ENCODE measurements at places on chromosomes 7 and 10.

GRCh38 chr10:546971-547590 is 142.4 kb downstream of the DIP2C start:
- no peak for DNase-seq

- no peak for DNase-seq
Measured at GRCh38 chr7:128172151-128172550, 68.9 kb upstream of the LEP start.

DNA sequence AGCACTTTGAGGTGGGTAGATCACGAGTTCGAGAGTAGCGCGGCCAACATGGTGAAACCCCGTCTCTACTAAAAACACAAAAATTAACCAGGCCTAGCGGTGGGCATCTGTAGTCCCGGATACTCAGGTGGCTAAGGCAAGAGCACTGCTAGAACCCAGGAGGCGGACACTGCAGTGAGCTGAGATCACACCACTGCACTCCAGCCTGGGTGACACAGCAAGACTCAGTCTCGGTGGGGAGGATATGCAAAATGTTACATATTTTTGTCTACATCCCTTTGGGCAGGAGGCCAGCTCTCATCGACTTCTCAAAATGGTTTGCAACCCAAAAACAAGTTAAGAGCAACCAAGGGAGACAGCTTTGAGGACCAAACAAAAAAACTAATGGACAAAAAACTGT is 8.2 kb downstream of the ATE1 start:
- no peak for DNase-seq

DNA sequence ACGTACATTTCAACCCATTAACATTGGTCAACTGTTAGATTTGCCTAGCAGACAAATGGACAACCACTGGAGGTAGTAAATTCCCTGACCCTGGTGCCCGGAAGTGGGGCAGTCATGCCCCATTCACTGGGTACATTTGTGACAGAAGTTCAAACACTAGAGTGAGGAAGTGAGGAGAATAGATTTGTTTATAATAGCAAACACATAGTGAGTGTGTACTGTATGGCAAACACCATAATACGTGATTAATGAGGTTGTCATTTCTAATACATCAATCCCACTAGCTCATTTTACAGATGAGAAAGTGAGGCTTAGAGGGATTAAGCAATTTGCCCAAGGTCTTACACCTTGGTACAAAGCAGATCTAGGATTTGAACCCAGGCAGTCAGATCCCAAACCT is 181.9 kb upstream of the MKLN1 start:
- DNase-seq: no peak

DNA sequence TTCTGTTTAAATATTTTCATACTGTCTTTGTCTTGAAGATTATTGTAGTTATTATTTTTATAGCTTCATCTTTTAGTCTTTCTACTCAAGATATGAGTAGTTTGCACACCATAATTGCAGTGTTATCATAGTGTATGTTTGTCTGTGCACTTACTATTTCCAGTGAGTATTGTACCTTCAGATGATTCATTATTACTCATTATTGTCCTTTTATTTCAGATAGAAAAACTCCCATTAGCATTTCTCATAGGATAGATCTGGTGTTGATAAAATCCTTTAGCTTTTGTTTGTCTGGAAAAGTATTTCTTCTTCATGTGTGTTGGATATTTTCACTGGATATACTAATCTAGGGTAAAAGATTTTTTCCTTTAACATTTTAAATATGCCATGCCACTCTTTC is 646.2 kb upstream of the GRM3 start:
- DNase-seq: no peak
